ENCODE measurements at places on chromosomes 16 and 17.

DNA sequence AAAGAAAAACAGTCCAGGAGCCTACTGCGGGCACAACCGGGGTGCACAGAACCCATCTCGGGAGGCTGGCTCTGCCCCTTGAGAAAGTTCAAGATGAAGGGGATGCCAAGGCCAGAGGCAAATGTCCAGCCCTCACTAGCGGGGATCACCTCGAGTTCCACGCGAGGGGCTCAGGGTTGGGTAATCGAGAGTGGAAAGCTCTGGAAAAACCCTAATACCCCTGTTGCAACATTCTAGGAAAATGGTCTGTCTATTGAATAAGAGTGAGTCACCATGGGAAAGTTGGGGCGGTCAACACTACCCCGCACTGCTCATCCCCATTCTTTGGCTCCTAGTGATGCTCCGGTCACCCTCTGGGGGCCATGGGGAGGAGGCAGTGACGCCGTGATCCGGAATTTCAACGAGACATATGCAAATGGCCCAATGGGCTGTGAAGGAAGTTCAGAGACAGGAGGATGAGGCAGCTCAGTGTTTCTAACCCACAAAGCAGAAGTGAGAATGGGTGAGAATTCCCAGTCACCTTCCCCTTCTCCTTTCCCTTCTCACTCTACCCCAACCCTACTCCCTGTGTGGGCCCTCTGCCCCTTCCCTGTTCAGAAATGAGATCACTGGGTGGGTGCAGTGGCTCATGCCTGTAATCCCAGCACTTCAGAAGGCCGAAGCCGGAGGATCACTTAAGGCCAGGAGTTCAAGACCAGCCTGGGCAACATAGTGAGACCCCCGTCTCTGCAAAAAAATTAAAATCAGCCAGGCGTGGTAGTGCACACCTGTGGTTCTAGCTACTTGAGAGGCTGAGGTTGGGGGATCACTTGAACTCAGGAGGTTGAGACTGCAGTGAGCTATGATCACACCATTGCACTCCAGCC lies 22.4 kb downstream of the SOCS3 start:
- DNase-seq: no peak

DNA sequence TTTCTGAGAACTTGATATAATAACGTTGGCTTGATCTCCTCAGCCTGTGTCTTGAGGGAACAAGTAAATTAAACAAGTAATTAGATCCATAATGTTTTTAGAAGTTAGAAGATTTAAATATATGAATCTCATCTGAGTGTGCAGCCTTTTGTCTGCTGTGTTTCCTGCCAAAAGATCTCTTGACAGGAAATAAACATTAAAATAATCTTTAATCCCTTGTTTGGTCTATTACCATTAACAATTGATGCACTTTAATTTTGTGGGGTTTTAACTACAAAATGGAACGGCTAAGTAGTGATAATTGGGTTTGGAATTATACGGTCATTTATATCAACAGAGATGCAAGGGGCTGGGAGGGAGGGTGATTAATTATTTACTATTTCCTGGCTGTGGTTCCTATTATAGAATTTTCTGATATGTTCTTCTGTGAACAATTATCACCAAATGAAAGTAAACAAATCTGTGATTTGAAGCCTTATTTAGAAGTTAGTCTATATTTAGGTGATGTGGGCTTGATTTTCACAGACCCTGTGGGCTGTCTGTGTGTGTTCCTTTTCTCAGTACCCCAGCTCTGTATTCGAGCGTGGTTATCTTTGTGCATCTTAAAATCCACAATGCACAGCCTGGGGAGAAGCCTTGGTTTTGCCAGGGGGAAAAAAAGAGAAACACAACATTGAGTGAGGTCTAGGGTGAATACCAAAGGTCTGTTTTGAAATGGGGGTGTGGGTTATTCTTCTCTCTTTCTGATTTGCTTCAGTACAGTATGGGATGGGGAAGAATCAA lies 556.1 kb downstream of the WWOX start:
- DNase-seq: no peak

DNA sequence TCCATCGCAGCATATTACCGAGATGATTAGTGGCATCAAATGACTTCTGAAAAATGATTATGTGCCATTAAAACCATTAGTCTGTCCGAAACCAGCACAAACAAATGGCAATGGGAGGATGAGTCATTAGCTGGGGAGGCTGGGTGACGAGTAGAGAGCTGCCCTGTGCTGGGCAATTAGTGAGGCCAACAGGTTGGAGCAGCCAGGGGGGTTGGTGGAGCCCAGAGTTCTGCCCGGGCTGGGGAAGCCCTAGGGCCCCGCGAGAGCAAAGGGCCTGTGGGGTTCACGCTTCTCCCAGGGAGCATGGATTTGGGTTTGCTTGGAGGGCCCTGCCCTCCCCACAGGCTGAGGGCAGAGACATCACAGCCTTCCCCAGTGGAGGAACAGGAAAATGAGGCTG lies 152.1 kb upstream of the RPL38 start:
- no peak for DNase-seq

DNA sequence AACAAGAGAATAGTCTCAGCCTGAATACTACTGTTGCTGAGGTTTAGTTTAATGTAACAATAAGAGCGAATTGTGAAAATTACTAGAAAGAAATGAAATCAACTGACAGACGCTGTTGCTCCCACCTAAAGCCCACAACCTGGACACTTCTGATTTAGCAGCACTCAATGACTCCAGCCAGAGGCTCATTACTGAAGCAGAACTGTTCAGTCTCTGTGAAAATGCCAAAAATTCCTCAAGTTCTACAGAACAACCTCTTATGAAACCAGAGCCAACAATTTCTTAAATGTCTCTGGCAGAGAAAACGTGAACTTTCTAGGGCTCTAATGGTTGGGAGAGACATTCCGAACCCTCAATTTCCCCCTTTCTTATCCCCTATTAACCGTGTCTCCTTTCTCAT lies 9.9 kb downstream of the PSME3IP1 start:
- DNase-seq: no peak

GRCh38 chr17:66920950-66921349 lies 43.6 kb upstream of the CACNG4 start:
- DNase-seq: no peak

DNA sequence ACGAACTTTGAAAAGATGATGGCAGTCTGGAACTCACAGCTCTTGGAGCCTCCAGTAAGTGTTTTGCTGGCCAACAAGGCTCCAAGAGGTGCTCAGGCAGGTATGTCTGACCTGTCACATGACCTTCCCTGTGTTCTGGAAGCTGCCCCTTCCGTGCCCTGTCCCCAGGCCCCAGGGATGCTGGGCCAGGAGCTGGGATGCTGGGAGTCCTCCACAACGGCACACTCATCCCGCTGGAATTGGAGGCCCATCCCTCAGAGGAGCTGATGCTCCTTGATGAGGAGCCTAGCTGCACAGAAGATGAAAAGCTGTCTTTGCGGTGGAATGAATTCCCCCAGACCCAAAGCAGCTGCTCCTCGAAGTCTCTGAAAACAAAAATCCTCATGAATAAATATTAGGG lies 47.8 kb downstream of the HOXB1 start:
- no peak for DNase-seq

DNA sequence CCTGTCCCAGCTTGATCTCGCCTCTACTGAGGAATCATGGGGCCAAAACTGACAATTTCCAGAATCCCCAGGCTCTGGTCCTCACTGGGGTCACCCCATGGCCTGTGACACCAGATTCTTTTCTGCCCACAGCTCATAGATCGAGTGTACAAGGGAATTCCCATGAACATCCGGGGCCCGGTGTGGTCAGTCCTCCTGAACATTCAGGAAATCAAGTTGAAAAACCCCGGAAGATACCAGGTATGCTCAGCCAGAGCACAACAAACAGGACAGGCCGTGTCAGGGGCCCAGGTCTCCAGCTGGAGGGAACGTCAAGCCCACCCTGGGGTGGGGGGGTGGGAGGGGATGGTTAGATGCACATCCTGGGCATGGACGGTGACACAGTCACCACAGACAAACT lies 17.5 kb downstream of the USP6 start:
- DNase-seq: no peak

DNA sequence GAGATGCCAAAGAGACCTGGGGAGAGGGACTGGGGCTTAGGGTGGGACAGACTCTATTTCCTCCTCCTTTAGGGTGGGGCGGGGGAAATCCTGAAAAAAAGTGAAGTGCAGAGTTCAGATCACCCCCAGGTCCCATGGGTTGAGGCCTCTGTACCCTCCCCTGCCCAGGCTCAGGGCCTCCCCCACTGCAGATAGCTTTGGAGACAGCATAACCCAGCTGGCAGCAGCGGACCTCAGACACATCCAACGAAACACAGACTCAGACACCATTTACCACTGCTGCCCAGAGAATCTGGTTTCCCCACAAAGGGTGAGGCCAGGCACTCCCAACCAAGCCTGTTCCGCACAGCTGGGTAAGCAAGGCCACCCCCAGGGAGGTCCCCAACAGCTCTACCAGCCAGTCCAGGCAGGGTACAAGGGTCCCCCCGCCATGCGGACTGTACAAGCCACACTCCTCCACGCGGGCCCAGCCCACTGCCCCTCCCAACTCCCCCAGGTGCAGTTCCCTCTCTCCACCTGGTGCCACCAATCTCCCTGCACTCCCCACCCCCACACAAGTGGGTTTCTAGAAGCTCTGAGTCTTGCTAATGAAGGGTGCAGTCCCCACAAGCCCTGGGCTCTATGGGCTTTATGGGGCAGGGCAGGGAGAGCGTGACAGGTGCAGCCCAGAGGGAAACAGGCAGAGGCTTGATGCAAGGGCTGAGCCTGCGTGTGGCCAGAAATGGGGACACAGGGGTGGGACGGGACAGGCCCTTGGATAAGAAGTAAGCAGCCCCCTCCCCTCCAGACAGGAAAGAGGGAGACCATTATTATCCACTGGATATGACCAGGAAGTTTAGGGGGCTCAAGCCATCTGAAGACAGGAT lies 8.9 kb downstream of the RHBDF2 start:
- DNase-seq: no peak

DNA sequence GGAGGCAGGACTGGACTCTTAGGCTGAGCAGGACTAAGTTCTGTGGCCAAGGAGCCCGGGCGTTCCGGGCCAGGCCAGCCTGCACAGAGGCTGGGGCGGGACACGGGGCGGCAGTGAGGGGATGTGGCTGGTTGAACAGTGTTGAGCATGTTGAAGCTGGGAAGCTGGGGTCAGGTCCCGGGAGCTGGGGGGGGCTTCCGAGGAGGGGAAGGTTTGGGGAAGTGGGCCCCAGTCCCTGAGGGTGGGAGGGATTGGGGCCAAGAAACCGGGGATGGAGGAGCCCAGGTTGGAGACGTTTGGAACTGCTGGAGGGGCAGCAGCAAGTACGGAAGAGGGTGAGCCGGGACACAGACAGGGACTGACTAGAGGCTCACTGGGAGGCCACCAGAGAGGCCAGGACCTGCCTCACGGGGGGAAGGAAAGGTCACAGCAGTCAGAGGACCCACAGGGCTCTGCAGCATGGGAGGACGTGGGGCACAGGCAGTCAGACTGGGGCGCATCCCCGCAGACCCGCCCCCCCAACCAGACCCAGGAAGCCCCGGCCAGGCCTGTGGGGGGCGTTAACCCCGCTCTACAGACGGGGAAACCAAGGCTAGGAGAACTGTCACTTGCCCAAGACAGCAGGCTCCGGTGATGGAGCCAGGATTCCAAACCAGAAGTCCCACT lies 9.5 kb downstream of the TAX1BP3 start:
- no peak for DNase-seq

DNA sequence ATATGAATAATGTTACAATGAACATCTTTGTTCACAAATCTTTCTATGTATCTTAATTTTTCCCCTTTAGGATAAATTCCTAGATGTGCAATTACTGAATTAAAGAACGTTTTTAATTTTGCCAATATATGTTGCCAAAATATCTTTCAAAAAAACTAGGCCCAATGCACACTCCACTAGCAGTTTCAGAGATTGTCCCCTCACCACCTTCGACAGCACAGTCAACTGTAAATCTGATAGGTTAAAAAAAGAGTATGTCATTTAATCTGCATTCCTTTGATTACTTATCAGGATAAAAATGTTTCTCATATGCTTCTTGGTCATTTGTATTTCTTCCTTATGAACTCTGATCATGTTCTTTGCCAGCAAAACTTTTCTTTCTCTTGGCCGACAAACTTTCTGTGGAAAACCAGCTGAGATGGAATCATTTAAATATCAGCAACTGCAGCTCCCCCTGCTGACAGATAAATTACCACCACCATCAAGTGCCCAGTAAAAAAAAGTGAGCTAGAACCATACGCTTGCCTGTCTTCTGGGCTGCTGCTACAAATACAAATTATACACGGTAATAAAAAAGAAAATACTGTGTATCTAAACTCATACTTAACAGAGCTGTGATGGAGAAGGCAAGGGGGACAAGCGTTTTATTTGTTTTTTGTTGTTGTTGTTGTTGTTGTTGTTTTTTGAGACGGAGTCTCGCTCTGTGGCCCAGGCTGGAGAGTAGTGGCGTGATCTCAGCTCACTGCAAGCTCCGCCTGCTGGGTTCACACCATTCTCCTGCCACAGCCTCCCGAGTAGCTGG lies 19.6 kb upstream of the KANSL1 start:
- DNase-seq: peak; percentile 25

DNA sequence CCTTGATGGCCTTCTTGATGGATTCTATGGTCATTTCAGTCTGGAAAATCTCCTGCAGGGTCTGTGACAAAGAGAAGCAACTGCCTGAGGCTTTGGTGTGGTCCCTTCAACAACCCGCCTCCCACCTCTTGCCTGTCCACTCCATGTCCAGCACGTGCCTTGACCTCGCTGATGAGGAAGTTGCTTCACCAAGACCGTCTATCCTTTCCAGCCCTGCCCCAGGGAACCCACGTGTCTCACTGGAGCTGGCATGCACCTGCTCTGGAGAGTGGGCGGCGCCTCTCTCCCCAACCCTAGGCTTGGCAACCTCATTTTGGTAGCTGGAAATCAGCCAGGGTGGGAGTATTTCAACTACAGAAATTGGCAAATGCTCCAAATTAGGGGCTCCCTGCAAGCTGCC lies 32.6 kb downstream of the TEKT3 start:
- no peak for DNase-seq

DNA sequence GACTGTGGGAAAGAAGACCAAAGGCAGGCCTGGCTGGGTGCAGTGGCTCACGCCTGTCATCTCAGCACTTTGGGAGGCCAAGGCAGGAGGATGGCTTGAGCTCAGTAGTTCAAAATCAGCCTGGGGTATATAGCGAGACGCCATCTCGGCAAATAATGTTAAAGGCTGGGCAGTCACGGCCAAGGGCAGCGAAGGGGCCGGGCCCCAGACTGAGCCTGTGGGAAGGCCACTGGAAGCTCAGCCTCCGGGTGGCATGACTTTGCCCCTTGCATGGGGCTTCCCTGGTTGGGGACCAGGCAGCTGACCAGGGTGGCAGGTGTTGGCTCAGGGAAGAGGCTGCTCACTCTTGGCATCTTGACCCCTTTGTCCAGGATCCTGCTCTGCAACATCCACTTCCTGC lies 14.0 kb upstream of the CD300LD start:
- no peak for DNase-seq

GRCh38 chr16:47492428-47493377 lies 31.6 kb downstream of the PHKB start:
- DNase-seq: no peak

GRCh38 chr17:43636426-43636825 lies 25.3 kb downstream of the MEOX1 start:
- no peak for DNase-seq

DNA sequence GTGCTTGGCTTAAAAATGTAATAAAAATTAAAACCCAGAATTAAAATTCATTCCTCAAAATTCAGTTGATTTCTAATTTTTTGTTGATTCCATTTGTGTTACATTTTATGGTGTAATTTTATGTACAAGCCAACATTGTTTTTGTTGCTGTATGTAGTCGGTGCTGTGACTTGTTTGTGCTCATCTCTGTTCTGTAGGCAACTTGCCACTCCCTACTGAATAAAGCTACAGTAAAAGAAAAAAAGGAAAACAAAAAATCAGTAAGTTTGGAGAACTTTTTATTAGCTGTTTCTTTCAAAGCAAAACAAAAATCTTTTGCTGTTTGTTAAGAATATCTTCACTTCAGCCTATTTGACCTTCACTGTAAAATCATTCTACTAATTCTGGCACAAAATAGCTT lies 44.3 kb downstream of the OMG start:
- DNase-seq: no peak
